ENCODE measurements at places on chromosomes 4 and X.

- DNase-seq, result no peak
These were observed 29.7 kb upstream of the LCORL start for GRCh38 chr4:18051281-18051680.

DNA sequence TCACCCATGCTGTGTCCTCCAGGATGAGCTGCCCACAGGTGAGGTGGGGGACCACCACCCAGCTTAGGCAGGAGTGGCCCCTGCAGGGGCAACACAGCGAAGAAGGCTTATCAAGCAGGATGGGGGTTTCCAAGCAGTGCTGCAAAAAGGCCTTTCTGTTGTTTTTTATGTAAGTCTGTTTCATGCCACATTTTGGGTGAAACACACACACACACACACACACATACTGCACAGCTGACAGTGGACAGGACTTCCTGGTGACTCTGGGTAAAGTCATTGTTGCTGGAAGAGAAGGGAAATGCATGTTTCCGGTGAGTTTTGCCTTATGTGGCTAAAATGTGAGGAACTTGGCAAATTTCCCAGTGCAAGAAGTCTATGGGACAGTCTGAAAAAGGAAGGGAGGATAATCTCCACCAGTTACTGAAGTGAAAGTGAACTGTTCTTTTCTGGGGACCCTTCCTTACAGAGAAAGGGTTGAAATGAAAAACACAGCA lies 119.2 kb downstream of the IRF2 start:
- DNase-seq, result peak; percentile 45

GRCh38 chrX:107825698-107826237 lies at the start of gene MID2:
TSS of gene MID2 (plus strand) at chrX:107825866. CDS start at chrX:107826427, 561 bp downstream.
- DNase-seq, result no peak

- no peak for DNase-seq
These were observed 17.7 kb upstream of the SLC7A11 start for GRCh38 chr4:138259824-138260223.

- DNase-seq, result no peak
These were observed 1542.1 kb downstream of the STIM2 start for GRCh38 chr4:28402751-28403150.

DNA sequence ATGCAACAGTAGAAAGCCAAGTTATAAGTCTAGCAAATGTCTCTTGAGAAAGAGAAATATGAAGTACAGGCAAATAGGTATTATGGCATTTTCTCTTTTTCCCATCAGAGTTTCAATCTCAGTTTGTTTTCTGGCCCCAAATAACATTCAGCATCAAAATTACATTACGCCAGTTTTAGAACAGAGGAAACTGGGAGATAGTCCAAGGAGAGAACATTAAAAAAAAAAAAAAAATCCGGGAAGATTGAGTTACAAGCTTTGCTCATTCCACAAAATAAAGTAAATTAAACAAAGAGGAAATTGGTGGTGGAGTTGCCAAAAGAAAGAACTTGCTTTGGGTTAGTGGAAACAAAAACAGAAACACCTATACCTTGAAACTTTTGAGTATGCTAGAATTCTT lies 50.4 kb upstream of the IL13RA2 start:
- DNase-seq, result peak; percentile 8

DNA sequence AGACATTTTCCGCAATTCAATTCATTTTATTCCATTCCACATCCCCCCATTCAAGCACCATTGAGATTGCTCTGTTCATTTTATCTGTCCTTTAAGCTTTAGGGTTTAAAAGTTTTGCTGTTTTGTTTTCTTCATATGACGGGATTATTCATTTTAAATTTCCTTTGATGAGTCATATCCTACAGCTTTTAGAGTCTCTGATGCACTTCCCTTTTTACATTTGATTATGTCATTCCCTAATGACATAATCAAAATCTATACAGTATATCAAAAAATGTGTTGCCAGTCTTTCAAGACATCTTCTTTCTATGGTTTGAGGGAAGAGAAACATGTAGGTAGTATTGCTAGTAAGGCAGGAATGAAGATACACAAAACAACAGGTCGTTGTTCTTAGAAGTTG lies 456.3 kb downstream of the PDGFC start:
- DNase-seq, result no peak

DNA sequence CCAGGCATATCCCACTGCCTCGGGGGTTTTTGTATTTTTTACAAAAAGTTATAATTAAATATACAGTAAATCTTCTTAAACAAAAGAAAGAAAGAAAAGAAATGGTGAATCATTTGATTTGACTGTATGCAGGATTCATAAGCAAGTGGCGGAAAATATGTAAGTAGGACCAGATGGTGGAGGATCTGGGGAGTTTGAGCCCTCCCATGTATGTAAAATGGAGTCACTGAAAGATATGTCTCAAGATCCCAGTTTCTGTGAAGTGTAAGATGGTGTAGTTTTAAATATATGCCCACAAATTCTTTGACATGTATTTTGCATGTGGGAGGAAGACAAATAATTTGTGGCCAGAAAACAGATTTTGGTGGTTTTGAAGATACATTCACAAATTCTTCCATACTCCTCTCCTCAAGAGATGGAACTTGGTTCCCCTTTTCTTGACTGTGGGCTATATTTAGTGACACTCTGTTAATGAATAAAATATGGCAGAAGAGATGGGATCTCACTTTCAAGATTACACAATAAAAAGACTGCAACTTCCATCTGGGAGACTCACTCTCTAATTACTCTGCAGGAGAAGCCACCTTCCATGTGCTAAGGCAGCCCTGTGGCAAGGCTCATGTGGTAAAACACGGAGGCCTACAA lies 133.6 kb upstream of the S100G start:
- no peak for DNase-seq

DNA sequence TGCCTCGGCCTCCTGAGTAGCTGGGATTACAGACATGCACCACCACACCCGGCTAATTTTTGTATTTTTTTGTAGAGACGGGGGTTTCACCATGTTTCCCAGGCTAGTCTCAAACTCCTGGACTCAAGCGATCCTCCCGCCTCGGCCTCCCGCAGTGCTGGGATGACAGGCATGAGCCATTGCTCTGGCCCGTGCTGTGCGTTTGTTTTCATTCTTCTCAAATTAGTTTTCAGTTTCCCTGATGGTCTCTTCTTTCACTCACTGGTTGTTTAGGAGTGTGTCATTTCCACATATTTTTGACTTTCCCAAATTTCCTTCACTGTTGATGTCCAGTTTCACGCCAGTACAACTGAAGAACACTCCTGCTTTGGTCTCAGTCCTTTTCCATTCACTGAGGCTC lies 31.8 kb downstream of the SH3TC1 start:
- DNase-seq, result no peak

DNA sequence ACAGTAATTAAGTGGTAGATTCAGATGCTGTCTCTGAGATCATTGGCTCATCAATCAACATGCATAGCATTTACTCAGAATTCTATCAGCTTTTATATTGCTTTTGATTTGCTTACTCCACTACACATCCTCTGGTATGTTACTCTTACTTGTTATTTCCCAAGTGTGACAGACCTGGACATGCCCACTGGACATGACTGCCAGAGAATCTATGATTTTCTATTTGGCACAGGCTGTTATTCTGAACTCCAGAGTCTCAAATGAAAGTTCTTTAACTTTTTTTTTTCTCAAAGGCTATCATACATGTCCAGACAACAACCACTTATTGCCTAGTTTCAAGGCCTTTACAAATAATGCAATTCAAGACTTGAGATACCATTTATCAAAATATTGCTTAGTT lies 116.1 kb upstream of the ARHGAP24 start:
- no peak for DNase-seq

- no peak for DNase-seq
These were observed 59.3 kb downstream of the CNGA2 start for GRCh38 chrX:151793886-151794285.

DNA sequence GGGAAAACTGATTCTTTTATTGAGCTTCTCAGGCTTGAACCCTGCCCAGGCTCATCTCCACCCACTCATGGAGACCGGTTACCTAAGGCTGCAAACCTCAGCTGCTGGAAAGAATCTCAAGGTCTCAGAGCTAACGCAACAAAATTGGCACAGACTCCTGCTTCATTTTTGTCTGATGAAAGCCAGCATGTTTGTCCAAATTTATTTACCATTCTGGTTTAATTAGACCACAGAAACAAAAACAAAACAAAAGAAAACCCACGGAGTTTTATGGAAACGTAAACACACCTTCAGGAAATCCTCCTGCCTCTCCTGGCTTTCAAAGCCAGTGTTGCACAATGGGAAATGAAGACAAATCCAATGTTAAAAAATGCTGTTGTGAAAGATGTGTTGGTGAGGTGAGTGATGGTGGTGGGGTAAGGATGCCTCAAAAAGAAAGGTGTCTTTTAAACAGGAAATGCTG lies 56.4 kb upstream of the PDLIM3 start:
- no peak for DNase-seq

DNA sequence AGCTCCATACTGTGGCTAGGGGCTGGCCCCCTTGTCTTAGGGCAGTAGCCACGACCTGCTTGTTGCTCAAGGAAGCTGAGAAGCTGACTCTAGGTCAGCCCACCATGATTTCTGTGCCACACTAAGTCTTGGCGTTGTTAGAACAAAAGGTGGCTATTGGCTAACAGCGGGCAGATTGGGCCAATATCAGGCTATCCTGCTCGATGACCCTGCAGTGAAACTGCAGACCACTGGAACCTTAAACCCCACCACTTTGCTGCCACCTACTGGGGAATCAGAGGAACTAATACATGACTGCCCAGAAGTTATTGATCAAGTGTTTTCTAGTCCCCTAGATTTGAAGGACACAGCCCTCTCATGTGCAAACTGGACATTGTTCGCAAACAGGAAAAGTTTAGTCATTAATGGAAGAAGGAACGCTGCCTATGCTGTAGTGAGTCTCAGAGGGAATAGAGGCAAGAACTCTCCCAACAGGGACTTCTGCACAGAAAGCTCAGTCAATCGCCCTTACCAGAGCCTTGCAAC lies 17.0 kb upstream of the PAPSS1 start:
- DNase-seq, result no peak

- DNase-seq, result no peak
These were observed 1.9 kb downstream of the EFNB1 start for GRCh38 chrX:68830419-68831404.

- DNase-seq, result no peak
These were observed 784.3 kb downstream of the ADGRL3 start for GRCh38 chr4:61984260-61984909.

GRCh38 chrX:9184211-9184610 lies 150.3 kb upstream of the FAM9B start:
- DNase-seq, result no peak

All from AG09319 (cell line).